ENCODE measurements at places on chromosomes 12 and 14. TPM values are rescaled to one million over a fixed set of nuclear protein-coding genes. Genes with fewer than 3 reads are reported as not detected.
A peak's percentile ranks its signal among the peaks of the same experiment; 100 is the strongest.

DNA sequence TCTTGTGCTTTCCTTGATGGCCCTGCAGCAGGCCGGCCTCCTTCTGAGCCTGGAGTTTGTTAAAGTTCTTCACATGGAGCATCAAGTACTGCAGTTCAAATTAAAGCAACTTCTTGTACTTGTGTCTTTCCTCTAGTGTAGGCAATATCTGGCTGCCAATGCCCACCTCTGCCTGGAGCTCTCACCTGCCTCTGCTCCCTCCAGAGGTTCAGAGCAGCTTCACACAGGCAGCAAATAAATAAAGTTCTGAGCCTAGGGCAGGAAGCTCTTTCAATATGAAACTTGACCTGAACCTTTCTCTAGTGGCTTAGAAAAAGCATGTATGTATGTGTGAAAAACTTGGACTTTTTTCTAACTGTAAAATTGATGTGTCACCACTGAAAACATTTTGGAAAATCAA is 65.9 kb downstream of the ITPR2 start:
- H3K36me3 ChIP-seq: peaks cover 2% of the 10 kb centered on the region
- H3K27ac ChIP-seq: no peak overlapping the region
- no peaks in the 10 kb centered on the region for H3K27me3 ChIP-seq
- H3K4me1 ChIP-seq: peaks cover 12% of the 10 kb centered on the region

GRCh38 chr14:96782436-96782835 is 14.7 kb upstream of the VRK1 start:
- H3K36me3 ChIP-seq: no peaks in the 10 kb centered on the region
- H3K4me3 ChIP-seq: no peak overlapping the region
- no peaks in the 10 kb centered on the region for H3K4me1 ChIP-seq
- H3K27me3 ChIP-seq: no peaks in the 10 kb centered on the region
- H3K27ac ChIP-seq: no peak overlapping the region

- peaks cover 4% of the 10 kb centered on the region for H3K36me3 ChIP-seq
- no peak overlapping the region for H3K27ac ChIP-seq
- no peak for DNase-seq
- peaks cover 14% of the 10 kb centered on the region for H3K4me1 ChIP-seq
- H3K4me3 ChIP-seq: no peak overlapping the region
Observed at GRCh38 chr14:100495917-100496316, 91.3 kb downstream of the BEGAIN start.

- H3K36me3 ChIP-seq: no peaks in the 10 kb centered on the region
- no peak overlapping the region for H3K4me3 ChIP-seq
- H3K27ac ChIP-seq: no peak overlapping the region
- no peak for DNase-seq
- peaks cover 9% of the 10 kb centered on the region for H3K27me3 ChIP-seq
Observed at GRCh38 chr14:99634443-99634842, 10.5 kb upstream of the HHIPL1 start.

- no peak for DNase-seq
- H3K27me3 ChIP-seq: peaks cover 9% of the 10 kb centered on the region
- no peak overlapping the region for H3K4me3 ChIP-seq
- H3K36me3 ChIP-seq: no peaks in the 10 kb centered on the region
Observed at GRCh38 chr14:94697773-94698556, 71.9 kb downstream of the GSC start.

DNA sequence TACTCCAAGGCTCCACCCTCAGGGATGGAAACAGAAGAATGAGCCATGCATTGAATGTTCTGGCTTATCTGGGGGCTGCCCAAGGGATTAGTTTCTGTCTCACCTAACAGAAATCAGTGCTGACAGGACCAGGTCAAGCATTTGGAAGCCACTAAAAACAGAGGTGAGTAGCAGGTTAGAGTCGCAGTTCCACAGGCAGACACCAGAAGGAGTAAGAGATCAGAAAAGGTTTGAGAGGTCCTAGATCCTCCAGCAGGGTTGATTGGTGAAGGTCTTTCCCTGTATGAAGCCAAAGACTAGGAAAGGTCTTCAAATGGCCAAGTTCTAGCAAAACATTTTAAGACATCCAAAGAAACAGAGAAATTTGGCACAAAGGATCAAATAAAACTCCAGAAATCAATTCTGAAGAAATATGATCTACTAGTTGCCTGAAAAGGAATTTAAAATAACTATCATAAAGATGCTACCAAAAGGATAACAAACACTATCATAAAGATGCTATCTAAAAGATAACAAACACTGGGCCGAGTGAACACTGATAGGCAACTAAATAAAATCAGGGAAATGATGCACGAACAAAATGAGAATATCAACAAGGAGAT is 19.5 kb upstream of the TTC9 start:
- H3K4me3 ChIP-seq: no peak overlapping the region
- H3K4me1 ChIP-seq: no peaks in the 10 kb centered on the region
- no peak overlapping the region for H3K27ac ChIP-seq
- peaks cover 13% of the 10 kb centered on the region for H3K36me3 ChIP-seq
- H3K27me3 ChIP-seq: peaks cover 1% of the 10 kb centered on the region

DNA sequence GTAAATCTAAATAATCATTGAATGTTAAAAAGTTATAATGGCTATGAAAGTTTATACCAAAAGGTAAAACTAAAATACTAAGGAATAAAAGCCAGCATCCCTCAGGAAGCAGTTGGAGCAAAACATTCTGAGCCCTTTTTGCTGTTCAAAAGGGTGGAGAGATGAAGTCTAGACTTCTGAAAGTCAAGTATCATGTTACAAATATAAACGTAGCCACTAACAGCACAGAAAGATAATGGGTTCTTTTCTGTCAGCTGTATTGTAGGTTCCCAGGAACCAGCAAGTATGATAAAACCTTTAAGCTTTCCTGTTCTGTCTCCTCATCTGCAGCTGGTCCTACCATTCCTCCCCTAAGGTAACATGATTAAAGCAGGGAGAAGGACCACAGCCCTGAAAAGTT is 16.4 kb upstream of the PLD4 start:
- H3K4me1 ChIP-seq: peaks cover 5% of the 10 kb centered on the region
- no peak overlapping the region for H3K4me3 ChIP-seq
- H3K27ac ChIP-seq: no peak overlapping the region
- peaks cover 8% of the 10 kb centered on the region for H3K27me3 ChIP-seq
- DNase-seq: no peak

DNA sequence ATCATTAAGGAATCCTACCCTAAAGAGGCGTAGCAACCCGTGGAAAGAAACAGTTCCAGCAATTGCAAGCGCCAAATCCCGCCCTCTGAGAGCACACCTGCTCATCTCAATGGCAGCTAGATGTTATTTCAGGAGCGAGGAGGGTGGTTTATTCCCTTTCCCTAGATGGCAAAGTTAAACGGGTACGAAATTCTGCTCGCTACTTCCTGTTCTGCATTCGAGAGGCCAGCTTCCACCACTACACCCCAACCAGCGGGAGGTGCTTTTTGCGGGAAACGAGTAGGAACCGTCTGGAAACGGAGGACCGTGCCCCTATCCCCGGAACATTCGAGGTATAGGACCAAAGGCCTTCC is 536 bp downstream of the VPS29 start:
- H3K4me3 ChIP-seq: peak overlapping the region; percentile 99
- H3K36me3 ChIP-seq: peaks cover 4% of the 10 kb centered on the region
- peak overlapping the region; percentile 92 for H3K27ac ChIP-seq
- no peaks in the 10 kb centered on the region for H3K27me3 ChIP-seq
- peaks cover 16% of the 10 kb centered on the region for H3K4me1 ChIP-seq

GRCh38 chr12:12590961-12591360 is 20.7 kb upstream of the CREBL2 start:
- no peak overlapping the region for H3K4me3 ChIP-seq
- H3K27me3 ChIP-seq: peaks cover 2% of the 10 kb centered on the region
- no peak for DNase-seq

DNA sequence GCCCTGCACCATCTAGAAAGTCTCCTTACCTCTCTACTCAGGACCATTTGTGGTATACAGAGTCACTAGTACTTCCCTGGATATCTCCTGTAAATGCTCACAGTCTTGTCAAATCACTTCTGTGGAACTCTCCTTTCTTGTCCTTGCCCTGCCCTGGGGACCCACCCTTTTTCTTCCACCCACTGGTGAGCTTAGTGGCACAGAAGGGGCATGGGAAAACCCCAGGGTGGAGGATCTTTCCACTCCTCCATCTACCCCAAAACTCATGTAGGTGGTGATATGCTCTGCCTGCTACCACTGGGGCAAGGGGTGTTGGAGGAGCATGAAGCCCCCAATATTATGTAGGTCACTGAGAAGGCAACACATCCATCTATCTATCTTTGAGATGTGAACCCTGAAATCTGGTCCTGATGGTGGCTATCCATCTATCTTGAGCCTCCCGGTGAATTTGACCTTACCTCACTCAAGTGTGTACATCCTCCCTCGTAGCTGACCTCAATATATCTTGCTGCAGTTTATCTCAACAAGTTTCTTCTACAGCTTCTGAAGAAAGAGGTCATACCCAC is 943 bp downstream of the TESPA1 start:
- H3K4me1 ChIP-seq: peaks cover 3% of the 10 kb centered on the region
- no peak for DNase-seq
- no peak overlapping the region for H3K4me3 ChIP-seq
- H3K27ac ChIP-seq: no peak overlapping the region
- H3K36me3 ChIP-seq: no peaks in the 10 kb centered on the region
- H3K27me3 ChIP-seq: no peaks in the 10 kb centered on the region

DNA sequence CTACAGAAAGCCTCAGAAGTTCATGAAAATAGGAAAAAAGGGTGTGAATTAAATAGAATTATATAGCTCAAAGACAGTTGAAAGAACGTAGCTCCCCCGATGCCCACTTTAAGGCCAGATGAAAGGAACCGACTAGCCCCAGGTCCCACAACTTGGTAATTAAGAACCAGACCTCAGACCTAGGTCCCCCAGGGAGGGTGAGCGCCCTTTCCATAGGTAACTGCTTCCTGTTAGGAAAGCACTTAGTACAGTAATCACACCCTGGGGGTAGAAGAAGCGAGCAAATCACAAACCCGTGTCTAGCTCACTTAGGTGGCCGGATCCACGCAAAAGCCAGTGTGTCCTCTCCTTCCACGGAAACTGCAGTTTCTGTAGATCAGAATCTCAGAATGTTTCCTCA is 77.1 kb downstream of the PLXNC1 start:
- no peaks in the 10 kb centered on the region for H3K36me3 ChIP-seq
- no peaks in the 10 kb centered on the region for H3K4me1 ChIP-seq
- H3K27me3 ChIP-seq: no peaks in the 10 kb centered on the region
- no peak for DNase-seq

DNA sequence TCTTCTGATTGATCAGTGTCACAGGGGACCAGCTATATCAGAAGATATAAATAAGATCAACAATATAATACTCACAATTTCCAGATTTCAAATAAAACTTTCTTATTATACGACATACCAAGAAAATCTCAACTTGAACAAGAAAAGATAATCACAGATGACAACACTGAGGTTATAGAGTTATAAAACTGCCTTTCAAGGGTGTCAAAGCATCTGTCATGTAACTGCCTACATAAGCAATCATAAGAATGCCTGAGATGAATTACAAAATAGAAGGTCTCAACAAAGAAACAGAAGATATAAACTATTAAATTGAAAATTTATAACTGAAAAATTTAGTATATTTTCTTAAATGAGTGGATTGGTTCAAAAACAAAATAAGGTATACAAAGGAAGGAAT is 659.2 kb downstream of the SLC16A7 start:
- no peak for DNase-seq
- H3K36me3 ChIP-seq: no peaks in the 10 kb centered on the region
- no peaks in the 10 kb centered on the region for H3K4me1 ChIP-seq
- no peaks in the 10 kb centered on the region for H3K27me3 ChIP-seq

- no peak for DNase-seq
- peaks cover 8% of the 10 kb centered on the region for H3K27me3 ChIP-seq
- no peak overlapping the region for H3K27ac ChIP-seq
- H3K36me3 ChIP-seq: peaks cover 3% of the 10 kb centered on the region
Observed at GRCh38 chr12:4322726-4323125, 1.7 kb downstream of the TIGAR start.

- H3K27ac ChIP-seq: no peak overlapping the region
- H3K36me3 ChIP-seq: peaks cover 11% of the 10 kb centered on the region
- peaks cover 4% of the 10 kb centered on the region for H3K27me3 ChIP-seq
Observed at GRCh38 chr12:121911824-121912585, 6.4 kb upstream of the CFAP251 start.

DNA sequence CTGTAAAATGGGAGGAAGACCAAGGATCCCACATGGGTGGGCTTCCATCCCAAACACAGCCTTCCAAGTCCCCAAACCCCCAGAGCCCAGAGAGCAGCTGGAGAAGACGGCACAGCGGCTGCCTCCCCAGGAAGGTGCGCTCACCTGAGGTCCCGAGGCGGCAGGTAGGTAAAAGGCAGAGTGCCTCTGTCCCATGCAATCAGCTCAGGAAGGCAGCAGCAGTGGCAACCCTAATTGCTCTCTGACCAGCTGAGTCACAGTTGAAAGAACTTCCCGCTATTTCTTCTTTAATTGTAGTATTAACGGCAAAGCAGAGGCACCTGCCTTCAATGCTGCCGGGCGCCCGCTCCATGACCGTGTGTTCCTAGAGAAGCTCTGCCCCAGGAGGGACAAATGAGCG is 91.1 kb upstream of the BCL11B start:
- DNase-seq: no peak
- no peaks in the 10 kb centered on the region for H3K27me3 ChIP-seq
- H3K36me3 ChIP-seq: no peaks in the 10 kb centered on the region
- H3K4me3 ChIP-seq: no peak overlapping the region
- H3K27ac ChIP-seq: no peak overlapping the region

DNA sequence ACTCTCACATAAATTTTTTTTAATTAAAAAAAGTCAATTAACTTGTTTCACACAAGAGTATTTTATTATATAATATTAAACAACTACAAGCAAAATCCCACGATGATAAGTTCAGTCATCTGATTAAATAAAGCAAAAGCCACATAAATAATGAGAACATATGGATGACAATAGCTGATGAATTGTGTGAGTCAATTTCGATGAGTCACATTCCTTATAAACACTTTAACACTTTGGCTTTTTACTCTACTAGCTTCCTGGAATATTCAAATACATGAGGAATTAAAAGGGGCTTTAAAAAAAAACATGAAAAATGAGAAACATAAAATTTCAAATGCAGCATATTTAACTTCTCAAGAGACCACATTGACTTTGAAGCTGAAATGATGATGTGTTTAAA is 95.3 kb downstream of the BCAT1 start:
- peaks cover 24% of the 10 kb centered on the region for H3K4me1 ChIP-seq
- H3K4me3 ChIP-seq: no peak overlapping the region
- peaks cover 5% of the 10 kb centered on the region for H3K27me3 ChIP-seq
- peaks cover 30% of the 10 kb centered on the region for H3K36me3 ChIP-seq
- H3K27ac ChIP-seq: no peak overlapping the region

- H3K4me3 ChIP-seq: peak overlapping the region; percentile 97
- H3K36me3 ChIP-seq: peaks cover 12% of the 10 kb centered on the region
- peaks cover 12% of the 10 kb centered on the region for H3K27me3 ChIP-seq
Observed at GRCh38 chr14:59189091-59189785, 771 bp downstream of the DAAM1 start.

The CISTR gene
- 1.4 TPM for total RNA-seq

The CLEC9A gene
- not detected for total RNA-seq

The CPNE8 gene
- total RNA-seq: 10.8 TPM
